ENCODE measurements at places on chromosomes 7 and 10. TPM values are rescaled to one million over a fixed set of nuclear protein-coding genes. Genes with fewer than 3 reads are reported as not detected.

NKX1-2 gene
- total RNA-seq: 2.9 TPM

CEP41 gene
- 18.0 TPM for total RNA-seq

COL26A1 gene
- total RNA-seq: 0.20 TPM

CYP2C9 gene
- total RNA-seq: not detected

ZWINT gene
- 102 TPM for total RNA-seq

CAV2 gene
- total RNA-seq: 260 TPM

SPDYE8 gene
- total RNA-seq: not detected

R3HCC1L gene
- 7.0 TPM for total RNA-seq

MOSPD3 gene
- total RNA-seq: 38.8 TPM

UNCX gene
- total RNA-seq: not detected

NUTM2E gene
- 0.70 TPM for total RNA-seq

NPSR1 gene
- not detected for total RNA-seq

PDE1C gene
- 2.1 TPM for total RNA-seq

NAT16 gene
- not detected for total RNA-seq

ARID5B gene
- 7.4 TPM for total RNA-seq

NEUROG3 gene
- total RNA-seq: not detected

PILRA gene
- 1.5 TPM for total RNA-seq

SLC26A3 gene
- total RNA-seq: not detected

Data from PC-9 (cell line).